ENCODE measurements at places on chromosomes 1 and 21.
A peak's percentile ranks its signal among the peaks of the same experiment; 100 is the strongest.

DNA sequence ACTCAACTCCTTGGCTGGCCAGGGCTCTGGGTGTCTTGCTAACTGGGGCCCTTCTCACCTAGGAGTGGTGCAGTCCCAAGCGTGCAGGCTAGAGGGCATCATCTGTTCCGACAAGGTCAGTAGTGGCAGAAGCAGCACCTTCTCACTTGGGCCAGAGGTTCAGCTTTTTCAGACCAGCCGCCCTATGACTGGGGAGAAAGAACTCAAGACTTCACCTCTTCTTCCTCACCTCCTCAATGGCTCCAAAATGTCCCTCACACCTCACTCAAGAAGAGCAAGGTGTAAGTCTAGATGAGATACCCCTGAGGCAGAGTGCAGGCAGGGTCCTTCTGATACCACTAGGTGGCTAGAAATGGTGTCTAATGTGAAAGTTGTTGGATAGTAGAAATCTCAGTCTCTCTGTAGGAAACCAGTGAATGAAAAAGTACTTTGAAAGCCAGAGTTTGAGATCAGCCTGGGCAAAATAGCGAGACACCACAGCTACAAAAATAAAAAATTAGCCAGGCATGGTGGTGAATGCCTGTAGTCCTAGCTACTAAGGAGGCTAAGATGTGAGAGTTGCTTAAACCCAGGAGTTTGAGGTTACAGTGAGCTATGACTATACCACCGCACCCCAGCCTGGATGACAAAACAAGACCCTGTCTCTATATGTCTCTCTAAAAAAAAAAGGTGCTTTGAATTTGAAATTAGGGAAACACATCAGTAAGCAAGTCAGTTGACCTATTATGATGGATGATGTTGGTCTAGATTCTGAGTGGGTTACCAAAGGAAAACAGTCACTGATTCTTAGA is 8.6 kb upstream of the IL20 start:
- DNase-seq: no peak

DNA sequence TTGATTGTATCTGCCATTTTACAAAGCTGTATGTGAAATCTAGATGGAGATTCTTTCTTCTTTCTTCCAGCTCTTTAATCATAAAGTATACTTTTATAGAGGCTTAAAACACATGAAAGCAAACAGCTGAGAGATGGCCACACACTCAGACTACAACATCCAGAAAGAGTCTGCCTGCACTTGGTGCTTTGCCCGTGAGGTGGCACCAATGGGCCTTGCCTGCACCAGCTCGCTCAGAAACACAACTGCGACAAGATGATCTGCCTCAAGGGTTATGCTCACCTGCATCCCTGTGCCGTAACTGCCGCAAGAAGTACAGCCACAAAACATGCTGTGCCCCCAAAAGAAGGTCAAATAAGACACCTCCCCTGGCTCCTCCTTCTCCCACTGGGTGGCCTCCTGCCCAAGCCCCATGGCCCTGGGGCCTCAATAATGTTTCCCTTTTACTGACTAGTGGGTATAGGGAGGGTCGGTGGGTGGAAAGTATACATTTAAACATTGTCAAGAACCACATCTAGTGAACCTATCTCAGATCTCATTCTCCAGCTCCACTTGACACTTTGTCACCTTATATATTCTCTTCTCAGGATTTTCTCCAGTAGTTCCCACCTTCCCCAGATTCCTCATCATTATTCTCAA is 66.7 kb upstream of the ANGPTL3 start:
- DNase-seq: peak; percentile 14

DNA sequence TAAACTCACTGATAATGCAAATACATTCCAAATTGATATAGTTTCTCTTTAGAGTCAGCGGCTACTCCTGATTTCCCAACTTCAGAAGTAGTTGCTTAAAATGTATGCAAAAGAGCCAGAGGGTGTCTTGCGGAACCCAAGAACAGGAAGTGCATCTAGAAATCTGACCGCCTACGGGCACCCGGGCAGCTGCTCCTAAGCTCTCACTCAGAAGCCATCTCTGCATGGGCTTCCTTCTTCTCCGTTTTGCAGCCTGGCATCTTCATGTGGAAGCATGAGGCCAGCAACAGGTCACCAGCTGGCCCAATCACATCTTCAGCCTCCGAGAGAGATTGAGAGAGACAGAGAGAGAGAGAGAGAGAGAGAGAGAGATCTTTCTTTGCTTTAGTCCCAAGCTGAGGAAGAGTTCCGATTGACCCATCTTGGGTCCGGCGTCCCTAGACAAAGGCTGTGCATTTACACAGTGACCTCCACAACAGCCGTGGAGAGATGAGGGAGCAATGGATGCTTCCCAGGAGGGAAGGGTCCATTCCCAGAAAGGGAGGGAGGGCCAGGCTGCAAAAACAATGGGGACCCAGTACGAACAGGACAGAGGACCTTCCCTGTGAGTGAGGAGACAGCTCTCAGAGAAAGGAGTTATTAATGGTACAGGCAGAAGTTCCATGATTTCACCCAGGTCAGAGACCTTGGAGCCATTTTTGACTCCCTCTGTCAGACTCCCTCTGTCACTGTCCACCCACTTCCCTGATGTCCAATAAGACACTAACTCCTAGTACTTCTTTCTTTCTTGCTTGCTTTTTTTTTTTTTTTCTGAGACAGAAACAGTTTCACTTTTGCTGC is 28.2 kb upstream of the SLC30A1 start:
- DNase-seq: no peak

DNA sequence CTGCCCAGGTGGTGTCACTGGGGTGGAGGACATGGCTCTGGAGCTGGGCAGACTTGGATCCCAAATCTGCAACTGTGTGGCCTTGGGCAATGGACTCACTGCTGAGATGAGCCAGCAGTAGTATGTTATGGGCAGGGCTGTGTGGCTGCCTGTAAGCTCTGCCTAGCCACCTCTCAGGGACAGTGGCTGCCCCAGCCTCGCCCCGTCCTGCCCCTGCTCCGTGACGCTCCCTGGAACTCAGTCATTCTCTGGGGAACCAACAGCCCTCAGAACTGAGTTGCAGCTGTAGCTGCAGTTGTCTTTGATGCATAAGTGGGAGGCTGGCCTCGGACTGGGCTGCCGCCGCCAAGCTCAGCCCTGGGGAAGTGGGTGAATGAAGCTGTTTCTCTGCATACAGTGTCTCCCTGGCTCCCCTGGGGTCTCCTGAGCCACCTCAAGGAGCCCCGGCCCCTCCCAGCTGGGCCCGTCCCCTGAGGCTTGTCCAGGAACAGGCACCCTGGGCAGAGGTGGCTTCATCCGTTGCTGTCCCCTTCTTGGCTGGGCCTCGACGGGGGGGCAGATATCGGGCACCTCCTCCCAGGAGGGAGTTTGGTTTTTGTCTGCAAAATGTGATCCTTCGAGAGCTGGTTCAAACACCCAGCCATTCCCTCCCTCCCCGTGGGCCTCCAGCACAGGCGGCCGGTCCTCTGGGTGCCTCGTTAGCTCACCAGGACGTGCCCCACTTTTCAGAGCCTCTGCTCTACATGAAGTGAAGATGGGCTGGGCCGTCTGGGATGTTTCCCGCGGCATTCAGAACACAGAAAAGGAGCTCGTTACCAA is 26.2 kb upstream of the PLCH2 start:
- DNase-seq: no peak

GRCh38 chr1:163408262-163408661 is 86.5 kb downstream of the NUF2 start:
- DNase-seq: no peak

DNA sequence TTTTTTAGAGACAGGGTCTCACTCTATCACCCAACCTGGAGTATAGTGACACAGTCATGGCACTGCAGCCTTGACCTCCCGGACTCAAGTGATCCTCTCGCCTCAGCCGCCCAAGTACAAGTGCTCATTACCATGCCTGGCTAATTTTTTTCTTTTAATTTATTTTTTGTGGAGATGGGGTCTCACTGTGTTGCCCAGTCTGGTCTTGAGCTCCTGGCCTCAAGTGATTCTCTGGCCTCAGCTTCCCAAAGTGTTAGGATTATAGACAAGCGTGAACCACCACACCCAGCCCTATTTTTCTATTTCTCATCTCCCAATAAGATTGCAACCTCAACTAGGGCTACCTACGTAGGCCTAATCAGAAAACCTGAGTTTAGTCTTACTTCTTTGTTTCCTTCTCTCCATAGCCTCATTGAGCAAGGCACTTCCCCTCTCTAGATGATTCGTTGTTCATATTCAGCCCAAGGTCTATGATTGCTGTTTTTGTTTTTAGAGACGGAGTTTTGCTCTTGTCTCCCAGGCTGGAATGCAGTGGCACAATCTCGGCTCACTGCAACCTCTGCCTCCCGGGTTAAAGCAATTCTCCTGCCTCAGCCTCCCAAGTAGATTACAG is 1.1 kb upstream of the KPNA6 start:
- no peak for DNase-seq

DNA sequence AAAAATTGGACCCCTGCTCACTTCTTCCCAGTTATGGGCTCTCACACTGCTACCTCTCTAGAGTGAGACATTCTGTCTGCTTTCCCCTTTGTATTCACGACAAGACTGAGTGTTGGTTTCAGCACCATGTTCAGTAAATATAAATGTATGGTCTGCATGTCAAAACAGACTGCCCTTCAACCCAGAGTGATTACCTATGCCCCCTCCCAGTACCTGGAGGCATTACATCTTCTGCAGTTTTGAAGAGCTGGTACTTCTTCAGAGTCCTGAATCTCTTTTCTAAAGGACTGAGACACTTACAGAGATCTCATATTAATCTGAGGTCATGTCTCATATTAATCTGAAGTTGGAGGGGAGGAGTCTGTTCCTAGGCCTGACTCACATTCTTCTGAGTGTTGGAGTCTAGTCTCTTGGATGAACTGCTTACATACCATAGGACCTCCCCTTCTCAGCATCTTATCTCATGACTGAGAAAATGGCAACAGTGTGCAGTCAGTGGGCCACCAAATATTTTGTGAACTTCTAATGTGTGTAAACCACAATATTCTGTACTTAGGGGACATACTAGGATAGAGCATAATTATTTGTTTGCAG is 80.3 kb downstream of the RGL1 start:
- DNase-seq: no peak

DNA sequence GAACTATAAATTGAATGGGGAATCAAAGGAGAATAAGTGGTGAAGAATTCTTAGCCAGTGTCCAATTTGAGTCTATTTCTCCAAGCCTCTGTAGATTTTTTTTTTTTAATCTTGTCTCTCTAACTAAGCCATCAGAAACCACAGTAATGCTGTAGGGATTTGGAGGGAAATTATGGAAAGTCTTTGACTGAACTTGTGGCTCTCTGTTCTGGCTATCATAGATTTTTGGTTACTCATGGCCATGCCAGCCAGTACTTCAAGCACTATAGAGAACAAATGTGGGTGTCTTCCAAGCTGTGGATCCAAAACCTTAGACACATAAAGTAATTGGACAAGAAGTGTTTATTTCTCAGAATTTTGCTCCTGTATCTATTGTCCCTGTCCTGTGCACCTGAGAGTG is 147.9 kb downstream of the LRRC40 start:
- no peak for DNase-seq

GRCh38 chr1:15116966-15117365 is 36.6 kb upstream of the TMEM51 start:
- no peak for DNase-seq

DNA sequence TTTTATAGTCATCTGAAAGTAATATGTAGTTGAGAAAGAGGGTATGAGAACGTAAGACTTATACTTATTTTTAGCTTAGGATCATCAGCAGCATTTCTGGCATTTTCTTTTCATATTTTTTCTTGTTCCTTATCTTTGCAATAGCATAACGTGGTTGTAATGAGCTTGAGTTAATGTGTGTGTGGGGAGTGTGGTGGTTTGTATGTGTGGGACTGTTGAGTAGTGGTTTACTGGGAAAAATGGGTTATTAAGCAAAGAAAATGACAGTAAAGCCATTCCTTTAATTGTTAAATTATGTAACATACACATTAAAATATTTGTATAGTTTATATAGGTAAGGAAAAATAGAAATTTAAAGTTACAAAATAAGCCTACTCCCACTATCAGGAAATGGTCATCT is 15.2 kb downstream of the PIP5K1A start:
- DNase-seq: no peak

- no peak for DNase-seq
Measured at GRCh38 chr1:47703156-47703825, 265.4 kb downstream of the FOXD2 start.

GRCh38 chr1:222105393-222105737 is 363.5 kb upstream of the DUSP10 start:
- no peak for DNase-seq

DNA sequence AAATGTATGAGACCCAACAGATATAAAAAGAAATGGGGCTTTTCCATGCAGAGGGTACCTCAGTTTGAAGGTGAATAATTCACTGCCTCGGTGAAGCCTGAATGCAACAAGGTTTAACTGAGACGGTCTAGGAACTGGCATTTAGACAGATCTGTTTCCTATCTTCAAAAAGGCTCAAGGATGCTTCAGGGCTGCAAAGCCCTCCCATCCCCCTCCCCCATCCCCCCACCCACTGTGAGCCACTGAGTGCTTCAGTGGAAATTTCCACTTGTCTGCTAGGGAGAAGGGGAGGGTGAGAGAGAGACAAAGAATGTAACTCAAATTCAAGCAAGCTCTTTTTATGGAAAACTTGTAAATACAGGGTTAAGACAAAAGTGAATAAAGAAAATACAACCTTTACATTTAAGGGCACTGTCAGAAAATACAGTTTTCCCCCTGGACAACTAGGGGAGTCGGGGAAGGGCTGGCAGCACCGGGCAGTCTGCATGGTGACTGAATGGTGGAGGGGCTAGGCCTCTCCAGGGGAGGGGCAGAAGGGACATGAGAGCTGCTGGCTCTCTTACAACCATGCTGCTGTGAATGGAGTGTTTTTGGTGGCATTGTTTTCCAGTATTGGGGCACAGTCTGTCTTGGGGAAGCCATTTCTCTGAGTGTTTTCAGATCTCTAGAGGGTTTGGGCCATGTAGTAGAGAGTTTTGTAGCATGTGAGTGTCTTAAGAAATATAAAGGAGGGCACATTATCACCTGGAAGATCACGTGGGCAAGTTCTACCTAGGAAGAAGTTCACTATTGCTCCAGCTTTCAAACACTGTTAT is 56.7 kb downstream of the MRPS6 start:
- no peak for DNase-seq

DNA sequence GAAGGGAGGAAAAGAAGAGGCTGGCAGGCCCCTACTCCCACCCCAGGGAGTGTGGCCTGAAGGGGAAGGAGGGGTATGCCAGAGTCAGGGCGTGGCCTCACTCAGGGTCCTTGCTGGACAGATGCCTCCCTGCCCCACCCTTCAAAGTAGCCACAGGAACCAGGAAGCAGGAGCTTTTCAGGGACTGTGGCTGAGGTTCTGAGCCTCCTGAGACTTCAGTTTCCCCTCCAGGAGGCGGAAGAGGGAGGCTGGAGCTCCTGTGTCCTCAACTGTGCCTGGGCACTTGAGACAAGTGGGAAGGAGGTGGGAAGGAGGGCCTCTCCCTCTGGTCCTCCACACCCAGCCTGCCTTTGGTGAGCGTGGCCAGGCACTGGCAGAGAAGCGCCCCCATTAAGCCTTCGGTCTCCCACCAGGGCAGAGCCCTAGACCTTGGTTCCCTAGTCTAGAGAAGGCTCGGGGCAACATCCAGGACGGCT is 5.3 kb downstream of the CELSR2 start:
- no peak for DNase-seq

GRCh38 chr1:244057474-244058385 is 6.6 kb downstream of the ZBTB18 start:
- no peak for DNase-seq

- no peak for DNase-seq
Measured at GRCh38 chr1:94611681-94612475, 70.3 kb upstream of the F3 start.

GRCh38 chr21:25885880-25886279 is 151.1 kb downstream of the GABPA start:
- no peak for DNase-seq

GRCh38 chr21:25912402-25912746 is 177.6 kb downstream of the GABPA start:
- no peak for DNase-seq

All from NCI-H2107 (cell line).